ENCODE measurements at places on chromosomes 16 and 17. TPM values are rescaled to one million over a fixed set of nuclear protein-coding genes. Genes with fewer than 3 reads are reported as not detected.
A peak's percentile ranks its signal among the peaks of the same experiment; 100 is the strongest.

ADAD2 gene
- not detected for total RNA-seq

CACNG3 gene
- not detected for total RNA-seq

DNA sequence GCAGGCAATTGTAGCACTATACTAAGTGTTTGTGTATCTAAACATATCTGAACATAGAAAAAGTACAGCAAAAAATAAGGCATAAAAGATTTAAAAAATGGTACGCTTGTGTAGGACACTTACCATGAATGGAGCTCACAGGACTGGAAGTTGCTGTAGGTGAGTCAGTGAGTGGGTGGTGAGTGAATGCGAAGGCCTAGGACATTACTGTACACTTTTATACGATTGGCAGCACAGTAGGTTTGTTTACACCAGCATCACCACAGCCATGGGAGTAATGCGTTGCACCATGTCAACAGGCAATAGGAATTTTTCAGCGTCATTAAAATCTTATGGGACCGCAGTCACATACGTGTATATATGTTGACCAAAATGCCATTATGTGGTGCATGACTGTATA, 45.6 kb downstream of the DNAH9 start:
- peak; percentile 63 for DNase-seq

- peak; percentile 64 for DNase-seq
Observed at GRCh38 chr16:89565256-89565505, 4.7 kb downstream of the RPL13 start.

- DNase-seq: no peak
Observed at GRCh38 chr17:9087921-9088320, 66.6 kb downstream of the NTN1 start.

- DNase-seq: no peak
Observed at GRCh38 chr16:50838165-50838564, 96.3 kb downstream of the CYLD start.

DNA sequence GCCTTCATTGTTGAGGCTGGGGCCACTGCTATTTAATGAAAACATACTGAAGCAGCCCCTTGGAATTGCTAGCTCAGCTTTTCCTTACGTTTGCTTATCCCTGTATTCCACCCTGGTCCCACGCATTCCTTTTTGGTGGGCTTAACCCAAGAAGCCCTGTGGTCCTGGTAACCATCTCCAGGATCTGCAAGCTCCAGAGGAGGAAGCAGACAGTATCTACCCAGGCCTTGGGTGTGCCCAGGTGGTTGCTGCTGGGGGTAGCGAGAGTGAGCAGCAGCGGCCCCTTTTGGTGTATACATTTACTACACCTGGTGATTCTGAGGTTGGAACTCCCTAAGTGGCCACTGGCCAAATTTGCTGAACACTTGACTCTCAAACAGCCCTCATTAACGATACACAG, 97.7 kb downstream of the CBLN1 start:
- no peak for DNase-seq

DNA sequence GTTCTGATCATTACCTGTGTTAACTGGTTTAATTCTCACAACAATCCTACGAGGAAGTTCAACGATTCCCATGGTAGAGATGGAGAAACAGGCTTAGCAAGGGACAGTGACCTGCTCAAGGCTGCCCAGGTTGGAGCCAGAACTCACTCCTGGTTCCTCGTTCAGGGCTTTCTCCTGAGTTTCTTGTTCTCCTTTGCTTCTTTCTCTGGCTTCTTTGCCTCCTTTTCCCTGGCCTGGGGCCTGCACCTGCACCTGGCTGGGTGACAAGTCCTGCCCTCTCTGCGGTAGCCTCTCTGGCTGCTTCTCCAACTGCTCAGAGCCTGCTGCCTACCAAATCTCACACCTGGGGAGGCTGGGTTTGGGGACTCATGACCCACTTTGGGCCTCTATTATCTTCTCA, 2.8 kb downstream of the CCL22 start:
- no peak for DNase-seq

Measured in Daoy (cell line).